ENCODE measurements at places on chromosomes 11 and 22. TPM values are rescaled to one million over a fixed set of nuclear protein-coding genes. Genes with fewer than 3 reads are reported as not detected.

SLC22A8 gene
- total RNA-seq = not detected

CBL gene
- total RNA-seq = 9.9 TPM

P4HA3 gene
- 0.21 TPM for total RNA-seq

EMID1 gene
- 0.21 TPM for total RNA-seq

USP2 gene
- total RNA-seq = 1.4 TPM

P2RY6 gene
- not detected for total RNA-seq

GPHA2 gene
- not detected for total RNA-seq

FAM181B gene
- total RNA-seq = 1.4 TPM

TRPC6 gene
- total RNA-seq = 0.21 TPM

CCDC157 gene
- 0.34 TPM for total RNA-seq
